ENCODE measurements at places on chromosomes 6 and 20.

- no peak for DNase-seq
Measured at GRCh38 chr6:53241938-53242337, 93.3 kb upstream of the GCM1 start.

DNA sequence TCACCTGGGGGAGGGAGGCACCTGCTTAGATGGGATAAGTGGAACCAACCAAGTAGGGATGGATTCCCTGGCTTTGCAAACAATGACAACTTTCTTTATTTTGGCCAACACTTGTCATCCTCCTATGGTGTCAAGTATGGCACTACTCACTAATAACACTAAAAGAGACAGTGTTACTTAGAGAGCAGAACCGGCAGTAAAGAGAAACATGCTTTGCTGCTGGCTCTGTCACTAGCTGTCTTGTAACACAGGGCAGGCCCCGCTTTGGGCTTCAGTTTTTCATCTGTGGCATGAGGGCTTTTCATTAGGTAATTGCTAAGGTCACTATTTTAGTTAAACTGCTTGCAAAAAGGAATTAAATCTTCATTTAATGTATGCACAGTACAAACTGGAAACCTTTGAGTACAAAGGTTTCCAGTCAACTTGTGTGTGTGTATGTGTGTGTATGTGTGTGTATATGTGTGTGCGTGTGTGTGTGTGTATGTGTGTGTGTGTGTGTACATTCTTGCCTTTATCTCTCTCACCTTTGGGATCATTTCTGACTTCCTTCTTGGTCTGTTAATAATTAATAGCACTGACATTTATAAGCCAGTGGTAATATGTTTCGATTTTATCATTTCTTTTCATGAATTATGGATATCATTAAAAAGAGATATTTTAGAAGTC lies 64.7 kb downstream of the BTBD3 start:
- DNase-seq: no peak

- no peak for DNase-seq
Measured at GRCh38 chr20:1414982-1415381, 22.1 kb upstream of the FKBP1A start.

GRCh38 chr6:33716379-33716778 lies 4.9 kb upstream of the UQCC2 start:
- DNase-seq: no peak

- DNase-seq: no peak
Measured at GRCh38 chr20:17344790-17345189, 118.0 kb downstream of the PCSK2 start.

- no peak for DNase-seq
Measured at GRCh38 chr6:20399518-20399917, 2.2 kb upstream of the E2F3 start.

DNA sequence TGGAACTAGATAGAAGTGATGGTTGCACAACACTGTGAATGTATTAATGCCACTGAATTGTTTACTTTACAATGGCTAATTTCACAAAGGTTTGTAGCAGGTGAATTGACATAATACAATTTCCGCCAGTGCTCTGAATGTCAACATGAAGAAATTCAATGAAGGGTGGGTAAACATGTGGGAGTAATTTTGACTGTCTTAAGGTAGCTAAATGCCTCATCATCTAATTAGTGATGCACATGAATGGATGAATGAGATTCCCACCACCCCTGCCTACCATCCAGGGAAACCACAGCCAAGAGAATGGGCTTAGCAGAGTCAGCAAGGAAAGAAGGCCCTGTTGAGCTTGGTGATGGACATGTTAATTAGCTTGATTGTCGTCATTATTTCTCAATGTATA lies 275.3 kb downstream of the ALDH8A1 start:
- DNase-seq: no peak

DNA sequence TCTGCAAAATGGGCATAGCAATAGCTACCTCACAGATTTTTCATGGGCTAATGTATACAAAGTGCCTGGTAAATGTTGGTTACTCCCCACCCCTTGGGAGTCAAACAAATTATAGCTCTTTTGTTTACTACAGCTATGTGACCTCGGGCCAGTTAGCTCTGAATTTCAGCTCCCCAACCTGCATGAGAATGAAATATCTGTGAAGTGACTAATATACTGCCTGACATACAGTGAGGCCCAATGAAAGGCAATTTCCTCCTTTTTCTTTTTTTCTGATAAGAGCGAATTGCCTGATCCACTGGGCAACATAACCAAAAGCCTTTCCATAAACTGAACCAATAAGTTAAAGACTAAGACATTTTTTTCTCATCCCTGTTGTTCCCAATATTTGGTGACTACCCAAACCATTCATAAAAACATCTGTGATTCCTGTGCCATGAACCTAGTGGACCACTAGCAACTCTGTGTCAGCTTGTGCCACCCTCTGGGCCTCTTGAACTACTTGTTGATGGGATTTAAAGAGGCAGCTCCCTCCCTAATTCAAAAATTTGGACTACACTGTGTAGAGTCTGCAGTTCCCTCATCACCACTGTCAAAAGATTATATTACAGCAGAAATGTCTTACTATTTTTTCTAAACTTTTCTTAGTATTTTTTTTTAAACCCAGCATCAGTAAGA lies 91.9 kb upstream of the TMEM30A start:
- DNase-seq: no peak

DNA sequence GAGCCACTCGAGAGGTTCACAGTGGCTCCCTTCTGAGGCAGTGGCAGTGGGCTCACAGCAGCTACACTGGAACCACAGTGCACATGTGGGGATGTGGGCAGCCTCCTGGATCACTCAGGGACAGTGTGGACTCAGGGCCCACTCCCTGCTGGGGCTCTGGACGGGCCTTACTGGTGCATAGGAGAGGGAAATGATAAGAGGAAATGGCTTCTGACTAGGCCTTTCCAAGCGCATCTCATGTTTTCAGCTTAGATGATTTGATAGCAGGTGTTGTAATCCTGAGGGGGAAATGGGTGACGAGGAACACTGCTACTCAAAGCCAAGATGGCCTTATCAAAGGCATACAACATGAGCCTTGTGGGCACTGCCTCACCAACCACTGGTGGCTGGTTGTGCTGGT lies 44.0 kb downstream of the PANK2 start:
- peak; percentile 50 for DNase-seq

- DNase-seq: no peak
Measured at GRCh38 chr6:151875524-151875923, 68.0 kb downstream of the ESR1 start.

GRCh38 chr6:139112146-139112545 lies 22.7 kb upstream of the HECA start:
- DNase-seq: peak; percentile 26

DNA sequence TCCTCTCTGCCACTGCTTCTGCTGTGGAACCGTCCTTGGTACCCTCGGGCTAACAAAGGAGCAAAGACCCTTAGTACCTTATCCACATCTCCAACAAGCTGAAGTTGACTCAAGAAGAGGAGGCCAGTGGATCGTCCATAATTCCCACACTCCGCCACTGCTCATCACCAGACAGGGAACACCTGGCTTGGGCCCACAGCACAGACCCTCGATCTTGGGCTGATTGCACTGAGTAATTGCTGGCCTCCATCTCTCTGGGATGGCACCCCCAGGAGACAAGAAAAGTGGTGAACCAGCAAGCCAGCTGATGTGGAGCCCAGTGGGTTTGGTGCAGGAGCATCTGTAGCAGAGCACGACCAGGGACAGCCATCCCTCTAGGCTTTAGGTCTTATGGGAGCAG lies 109.4 kb upstream of the GRIK2 start:
- DNase-seq: no peak

GRCh38 chr6:129607581-129608186 lies 102.3 kb downstream of the ARHGAP18 start:
- no peak for DNase-seq

DNA sequence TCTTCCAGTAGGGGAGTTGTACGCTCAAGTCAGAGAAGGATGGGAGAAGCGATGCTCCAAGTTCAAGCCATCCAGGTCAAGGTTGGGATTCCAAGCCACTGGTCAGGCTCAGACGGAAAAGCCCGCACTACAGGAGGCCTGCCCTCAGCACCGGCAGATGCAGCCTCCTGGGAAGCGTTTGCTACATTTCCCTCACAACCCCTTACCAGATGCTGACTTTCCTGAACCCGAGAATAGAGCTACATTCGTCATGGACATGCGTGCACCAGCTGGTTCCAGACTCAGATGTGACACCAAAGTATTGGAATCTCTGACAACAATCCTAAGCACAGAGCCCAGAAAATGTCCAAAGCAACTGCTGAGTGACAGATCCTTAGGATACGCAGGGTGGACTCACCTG lies 174.8 kb downstream of the SASH1 start:
- DNase-seq: no peak

DNA sequence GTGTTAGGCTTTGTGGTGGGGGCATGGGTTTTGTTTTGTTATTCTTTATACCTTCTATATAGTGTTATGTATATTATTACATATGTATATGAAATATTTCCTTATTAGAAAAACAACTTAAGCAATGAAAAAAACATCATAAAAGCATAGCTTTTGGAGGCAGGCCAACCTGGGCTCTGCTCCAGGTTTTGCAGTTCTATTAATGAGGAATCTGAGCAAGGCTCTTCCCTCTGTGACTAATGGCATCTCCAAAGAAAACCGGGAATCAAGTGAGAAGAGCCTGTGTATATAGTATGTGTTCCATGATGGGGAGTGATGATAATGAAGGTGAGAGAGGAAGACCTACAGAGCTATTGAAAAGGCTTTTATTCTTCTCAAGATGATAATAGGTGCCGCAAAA lies 291.1 kb downstream of the CLIC5 start:
- DNase-seq: no peak

GRCh38 chr6:165950316-165950715 lies 217.3 kb downstream of the TBXT start:
- no peak for DNase-seq

GRCh38 chr6:3529721-3530120 lies 72.9 kb upstream of the SLC22A23 start:
- no peak for DNase-seq

GRCh38 chr20:51359401-51359800 lies 183.1 kb downstream of the NFATC2 start:
- DNase-seq: no peak

GRCh38 chr6:41445261-41445660 lies 100.9 kb upstream of the FOXP4 start:
- no peak for DNase-seq

DNA sequence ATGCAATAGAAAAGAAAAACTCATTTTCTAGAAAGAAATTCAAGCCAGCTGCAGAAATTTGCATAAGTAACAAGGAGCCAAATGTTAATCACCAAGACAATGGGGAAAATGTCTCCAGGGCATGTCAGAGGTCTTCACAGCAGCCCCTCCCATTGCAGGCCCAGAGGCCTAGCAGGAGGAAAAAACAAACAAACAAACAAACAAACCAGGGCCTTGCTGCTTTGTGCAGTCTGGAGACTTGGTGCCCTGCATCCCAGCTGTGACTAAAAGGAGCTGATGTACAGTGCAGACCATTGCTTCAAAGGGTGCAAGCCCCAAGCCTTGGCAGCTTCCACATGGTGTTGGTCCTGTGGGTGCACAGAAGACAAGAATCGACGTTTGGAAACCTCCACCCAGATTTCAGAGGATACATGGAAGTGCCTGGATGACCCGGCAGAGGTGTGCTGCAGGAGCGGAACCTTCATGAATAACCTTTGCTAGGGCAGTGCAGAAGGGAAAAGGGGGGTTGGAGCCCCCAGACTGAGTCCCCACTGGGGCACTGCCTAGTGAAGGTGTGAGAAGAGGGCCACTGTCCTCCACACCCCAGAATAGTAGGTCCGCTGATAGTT lies 110.9 kb upstream of the AKAP12 start:
- DNase-seq: no peak

DNA sequence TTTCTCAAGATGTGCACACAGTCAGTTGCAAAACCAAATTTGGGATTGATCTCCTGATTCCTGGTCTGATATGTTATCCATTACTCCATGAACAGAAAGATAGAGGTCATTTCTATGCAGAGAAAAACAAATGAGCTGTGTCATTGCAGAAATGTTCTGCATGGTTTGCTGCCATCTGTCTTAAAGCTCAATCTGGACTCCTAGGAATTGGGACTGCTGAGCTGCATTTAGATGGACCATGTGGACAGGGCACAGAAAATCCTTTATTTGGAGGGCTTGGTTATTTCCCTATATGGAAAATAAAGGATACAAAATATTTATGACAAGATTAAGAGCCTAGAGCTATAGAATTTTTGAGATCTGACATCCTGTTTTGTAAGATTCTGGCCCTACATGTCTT lies 91.3 kb downstream of the ADGRB3 start:
- DNase-seq: no peak

DNA sequence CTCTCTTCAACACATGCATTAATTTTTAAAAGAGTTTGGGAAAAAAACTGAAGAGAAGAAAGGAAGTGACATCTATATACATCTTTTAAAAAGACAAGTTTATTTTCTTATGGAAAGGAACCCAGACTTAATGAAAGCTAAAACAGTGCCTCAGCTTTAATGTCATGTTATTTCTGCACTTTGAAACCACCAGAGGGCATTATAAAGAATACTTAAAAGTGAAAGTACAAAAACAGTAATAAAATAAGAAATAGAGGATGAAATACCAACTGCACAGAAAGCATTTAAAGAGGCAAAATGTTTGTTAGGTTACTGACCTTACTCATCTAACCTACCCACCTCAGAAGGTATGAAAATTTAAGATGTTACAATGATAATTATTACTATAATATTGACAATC lies 98.8 kb downstream of the HUS1B start:
- peak; percentile 26 for DNase-seq

- no peak for DNase-seq
Measured at GRCh38 chr6:39576556-39577303, 148.5 kb downstream of the KIF6 start.

- no peak for DNase-seq
Measured at GRCh38 chr6:157054531-157054979, 268.8 kb downstream of the TMEM242 start.

DNA sequence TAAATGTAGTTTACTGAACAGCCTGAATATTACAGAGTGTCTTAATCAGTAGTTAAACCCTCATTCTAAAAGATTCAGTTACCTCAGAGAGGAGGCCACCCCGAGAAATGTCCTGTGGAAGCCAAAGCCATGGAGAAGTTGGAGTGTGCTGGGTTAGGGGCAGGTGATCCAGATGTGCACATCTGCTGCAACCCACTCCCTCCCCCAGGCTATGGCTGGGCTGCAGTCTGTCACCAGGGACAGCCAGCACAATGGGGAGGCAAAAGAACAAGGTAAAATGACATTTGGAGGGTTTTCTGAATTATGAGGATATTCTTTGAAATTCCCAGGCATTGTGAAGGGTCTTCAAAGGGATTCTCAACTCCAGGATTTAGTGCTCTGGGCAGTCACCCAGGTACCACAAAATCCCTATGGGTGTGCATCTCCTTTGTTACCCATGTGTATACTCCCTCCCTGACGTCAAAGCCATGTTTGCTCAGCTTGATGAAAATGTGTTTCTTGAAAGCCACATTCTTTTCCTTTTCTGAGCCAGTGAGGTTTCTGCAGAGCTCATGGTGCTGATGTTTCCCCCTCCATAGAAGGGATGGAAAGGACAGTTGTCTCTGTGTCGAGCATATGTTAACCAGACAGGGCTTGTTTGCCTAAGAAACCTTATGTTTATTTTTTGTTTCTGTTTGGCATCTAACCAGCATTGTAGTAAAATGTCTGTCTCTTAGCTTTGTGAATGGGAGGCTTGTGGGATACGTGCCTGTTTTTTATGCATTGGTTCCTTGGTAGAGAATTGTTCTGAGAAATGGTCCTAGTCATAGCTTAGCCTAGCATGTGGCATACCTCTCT lies 212.3 kb upstream of the TBX18 start:
- no peak for DNase-seq

Measured in common myeloid progenitor, CD34-positive (primary cell).